AG09309 (cell line): ENCODE measurements at places on chromosomes 2 and 18.

DNA sequence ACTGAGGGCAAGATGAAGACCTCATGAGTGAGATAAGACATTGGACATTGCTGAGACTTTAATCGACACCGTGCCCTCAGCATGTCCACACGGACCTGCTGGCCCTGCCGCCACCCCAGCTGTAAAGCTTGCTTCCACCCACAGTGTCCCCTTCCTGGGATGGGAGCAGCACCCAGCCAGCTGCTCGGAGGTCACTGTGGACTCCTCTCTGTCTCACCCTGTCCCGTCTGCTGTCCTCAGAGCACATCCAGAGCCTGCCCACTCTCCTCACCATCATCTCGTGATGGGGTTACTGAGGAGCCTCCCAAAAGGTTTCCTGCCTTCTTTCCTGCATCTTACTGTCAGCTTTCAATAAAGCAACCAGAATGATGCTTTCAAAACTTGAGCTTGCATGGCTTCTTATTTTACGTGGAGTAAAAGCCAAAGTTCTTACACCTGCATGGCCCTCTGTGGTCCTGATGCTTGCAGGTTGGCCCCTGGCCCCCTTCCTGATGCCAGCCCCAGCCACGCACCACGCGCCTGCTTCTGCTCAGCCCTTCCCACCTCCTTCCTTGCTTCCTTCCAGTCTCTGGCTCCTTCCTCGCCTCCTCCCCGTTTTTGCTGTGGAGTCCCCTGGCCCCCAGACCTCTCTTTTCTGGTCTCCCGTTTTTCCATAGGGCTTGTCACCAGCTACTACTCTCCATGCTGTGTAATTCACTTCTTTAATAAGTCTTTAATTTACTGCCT lies 67.0 kb downstream of the DGKD start:
- DNase-seq, result no peak

GRCh38 chr2:10079870-10080535 lies at the start of gene CYS1:
Gene CYS1 (minus strand): TSS chr2:10080411. CDS start chr2:10080223, 188 bp downstream.
- DNase-seq, result no peak

- DNase-seq, result no peak
Measured at GRCh38 chr2:99481941-99482340, 7.9 kb downstream of the REV1 start.

GRCh38 chr2:54838585-54839035 lies 115.1 kb downstream of the EML6 start:
- DNase-seq, result peak; percentile 40

DNA sequence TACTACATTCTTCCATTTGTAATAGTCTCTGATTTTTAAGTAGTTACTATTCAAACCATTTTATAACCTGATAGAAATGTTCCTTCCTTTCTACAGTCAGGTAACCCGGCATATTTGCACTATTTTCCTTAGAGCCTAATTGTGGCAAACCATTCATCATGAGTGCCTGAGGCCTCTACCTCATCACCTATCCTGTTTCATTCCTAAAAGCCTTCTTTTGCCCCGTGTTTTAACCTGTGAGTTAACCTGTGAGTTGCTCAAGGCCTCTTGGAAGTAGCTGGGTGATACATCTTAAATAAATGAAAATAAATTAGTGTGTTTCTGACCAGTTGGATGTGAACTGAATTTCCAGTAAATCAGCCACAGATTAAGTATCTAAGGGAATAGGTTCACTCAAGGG lies 6.5 kb upstream of the KLHL29 start:
- DNase-seq, result no peak

DNA sequence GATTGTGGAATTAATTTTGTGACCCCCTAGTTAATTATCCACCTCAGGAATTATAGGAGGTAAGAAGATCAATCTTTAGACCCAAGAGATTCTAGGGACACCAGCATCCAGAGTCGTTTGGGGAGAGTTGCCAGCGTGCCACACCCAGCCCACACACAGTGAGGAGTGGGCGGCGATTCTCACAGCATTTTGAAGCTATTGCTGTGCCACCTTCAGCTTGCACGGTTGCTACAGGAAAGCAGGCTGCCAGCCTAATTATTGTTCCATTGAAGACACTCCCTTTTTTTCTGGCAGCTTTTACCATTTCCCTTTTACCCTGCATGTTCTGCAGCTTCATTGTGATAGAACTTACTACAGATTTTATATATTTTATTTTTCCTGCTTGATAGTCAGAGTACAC lies 13.1 kb upstream of the MYL12A start:
- no peak for DNase-seq

- no peak for DNase-seq
Measured at GRCh38 chr18:2441544-2441943, 129.8 kb downstream of the METTL4 start.

DNA sequence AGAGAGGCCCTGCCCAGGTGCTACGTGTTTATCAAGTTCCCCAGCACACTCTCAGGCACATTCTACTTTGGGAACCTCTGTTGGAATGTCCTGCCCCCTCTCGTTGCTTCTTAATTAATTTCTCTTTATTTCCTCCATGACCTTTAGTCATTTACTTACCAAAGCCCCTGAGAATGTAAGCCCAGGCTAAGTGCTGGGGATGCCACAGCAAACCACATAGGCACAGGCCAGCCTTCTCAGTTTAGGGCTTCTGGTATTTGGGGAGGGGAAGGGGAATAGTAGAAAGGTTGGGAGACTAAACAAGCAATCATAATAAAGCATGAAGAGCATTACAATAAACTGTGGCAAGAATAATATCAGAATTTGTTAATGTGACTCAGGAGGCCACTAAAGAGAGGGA lies 85.7 kb downstream of the EVA1A start:
- no peak for DNase-seq

DNA sequence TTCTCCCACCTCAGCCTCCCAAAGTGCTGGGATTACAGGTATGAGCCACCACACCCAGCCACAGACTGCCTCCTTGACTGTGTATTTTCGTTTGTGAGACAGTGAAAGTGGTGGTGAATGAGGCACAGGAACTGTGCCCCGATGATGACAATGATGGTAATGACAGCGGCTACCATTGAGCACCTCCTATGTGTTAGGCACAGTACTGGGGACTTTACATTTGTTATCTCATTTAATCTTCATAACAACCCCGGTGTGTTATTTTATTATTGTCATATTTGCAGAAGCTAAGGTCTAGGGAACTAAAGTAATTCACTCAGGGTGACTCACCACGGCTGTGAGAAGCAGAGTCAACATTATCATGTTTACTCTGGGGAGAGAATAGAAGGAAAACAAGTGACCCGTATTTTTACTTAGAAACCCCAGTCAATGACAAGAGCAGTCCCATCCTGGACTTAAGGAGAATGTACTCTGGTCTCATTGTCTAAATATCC lies 77.6 kb upstream of the ALPP start:
- no peak for DNase-seq

DNA sequence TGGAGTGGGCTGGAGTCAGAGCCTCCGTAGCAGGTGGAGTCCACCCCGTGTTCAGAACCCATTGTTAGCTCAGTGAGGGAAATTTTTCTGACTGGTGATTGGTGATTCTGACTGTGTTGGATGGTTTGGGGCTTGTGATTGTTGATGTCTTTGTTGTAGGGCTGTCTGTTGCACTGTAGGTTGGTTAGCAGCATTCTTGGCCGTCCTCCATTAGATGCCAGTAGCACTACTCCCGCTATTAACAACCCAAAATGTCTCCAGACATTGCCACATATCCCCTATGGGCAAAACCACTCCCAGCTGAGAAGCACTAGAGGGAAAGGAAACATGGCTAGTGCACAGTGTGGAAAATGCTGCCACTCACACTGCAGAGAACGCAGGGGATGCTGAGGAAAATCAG lies 51.7 kb downstream of the ARMC9 start:
- DNase-seq, result peak; percentile 75

GRCh38 chr2:191345788-191346187 lies 100.6 kb downstream of the MYO1B start:
- no peak for DNase-seq

DNA sequence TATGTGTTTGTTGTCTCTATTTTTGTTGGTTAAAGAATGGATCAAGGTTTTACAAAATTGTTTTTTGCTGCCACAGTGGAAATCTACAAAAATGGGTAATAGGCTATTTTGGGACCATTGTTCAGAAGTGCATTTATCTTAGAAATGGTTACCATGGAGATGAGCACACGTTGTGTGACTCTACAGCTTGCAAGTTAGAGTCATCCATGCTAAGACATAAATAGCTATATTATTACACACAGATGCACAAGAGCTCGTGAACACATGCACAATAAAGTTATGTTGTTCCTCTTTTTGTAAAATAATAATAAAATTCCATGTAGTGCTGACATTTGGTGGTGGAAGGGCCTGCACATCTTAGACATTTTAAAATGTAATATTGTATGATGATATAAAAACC lies 15.5 kb upstream of the DUSP19 start:
- peak; percentile 34 for DNase-seq

GRCh38 chr2:106899786-106900530 lies 14.0 kb upstream of the ST6GAL2 start:
- no peak for DNase-seq
